ENCODE measurements at places on chromosomes 7 and 10.

GRCh38 chr10:77349226-77349625, 288.4 kb downstream of the KCNMA1 start:
- no peak for DNase-seq

GRCh38 chr10:43931308-43931930, 282.7 kb upstream of the ZNF32 start:
- DNase-seq: no peak

- DNase-seq: no peak
These were observed 6.8 kb upstream of the NAT16 start for GRCh38 chr7:101186844-101187428.

DNA sequence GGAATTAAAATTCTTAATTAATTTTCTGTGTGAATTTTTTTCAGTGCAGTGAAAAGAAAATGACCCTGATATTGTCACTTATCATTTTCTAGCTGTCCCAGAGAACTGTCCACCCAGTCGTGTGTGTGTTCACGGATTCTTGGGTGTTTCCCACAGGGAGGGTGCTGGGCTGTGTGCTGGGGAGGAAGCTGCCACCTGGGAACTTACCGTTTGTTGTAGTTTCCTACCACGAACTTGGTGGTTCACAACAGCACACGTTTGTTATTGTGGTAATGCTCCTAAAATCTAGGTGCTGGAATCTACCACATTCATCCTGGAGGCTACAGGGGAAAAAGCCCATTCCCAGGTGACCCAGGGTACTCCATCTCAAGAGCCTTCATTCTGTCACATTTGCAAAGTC, 276.1 kb downstream of the GLRX3 start:
- DNase-seq: no peak

- DNase-seq: no peak
These were observed 158.5 kb downstream of the DKK1 start for GRCh38 chr10:52472406-52473146.

GRCh38 chr10:5710859-5711258, 26.2 kb downstream of the TASOR2 start:
- DNase-seq: no peak

DNA sequence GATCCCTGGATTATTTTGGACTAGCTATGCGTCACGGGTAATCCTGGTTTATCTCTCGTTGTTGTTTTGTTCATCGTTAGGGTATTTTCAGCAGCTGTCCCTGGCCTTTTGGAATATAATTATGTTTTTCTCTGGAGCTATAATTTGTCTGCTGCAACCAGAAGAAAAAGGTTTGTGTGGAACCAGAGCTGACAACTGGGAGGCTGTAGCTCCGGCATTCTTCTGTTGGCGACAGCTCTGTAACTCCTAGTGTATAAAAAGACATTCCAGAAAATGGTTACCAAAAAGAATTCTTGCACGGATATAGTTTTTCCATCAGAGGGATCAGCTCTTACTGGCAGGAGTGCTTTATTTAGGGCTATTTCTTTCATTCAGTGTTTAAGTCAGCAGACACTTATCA, 130.9 kb upstream of the PRR15 start:
- no peak for DNase-seq

DNA sequence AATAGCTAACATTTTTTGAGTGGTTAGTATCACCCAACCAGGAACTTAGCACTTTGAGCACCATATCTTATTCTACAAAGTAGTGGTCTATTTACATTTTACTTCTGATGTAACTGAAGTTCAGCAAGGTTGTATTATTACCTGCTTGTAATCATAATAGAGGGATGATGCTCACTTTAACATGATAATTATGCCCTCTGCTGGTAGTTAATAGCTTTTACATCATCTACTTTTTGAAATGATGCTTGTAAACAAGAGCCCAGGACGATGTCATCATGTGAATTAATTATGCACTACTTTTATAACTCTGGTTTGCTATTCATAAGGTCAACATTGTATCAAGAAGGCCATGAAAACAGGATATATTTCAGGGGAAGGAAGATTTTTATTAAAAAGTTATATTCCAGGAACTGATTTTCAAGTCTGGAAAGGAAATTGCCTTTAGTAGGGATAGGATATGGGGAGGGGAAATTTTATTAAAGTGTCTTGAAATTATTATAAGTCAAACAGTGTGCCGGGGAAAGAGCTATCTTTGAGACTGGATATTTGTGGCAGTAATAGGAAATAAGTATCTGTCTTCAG, 80.3 kb upstream of the SCIN start:
- no peak for DNase-seq

DNA sequence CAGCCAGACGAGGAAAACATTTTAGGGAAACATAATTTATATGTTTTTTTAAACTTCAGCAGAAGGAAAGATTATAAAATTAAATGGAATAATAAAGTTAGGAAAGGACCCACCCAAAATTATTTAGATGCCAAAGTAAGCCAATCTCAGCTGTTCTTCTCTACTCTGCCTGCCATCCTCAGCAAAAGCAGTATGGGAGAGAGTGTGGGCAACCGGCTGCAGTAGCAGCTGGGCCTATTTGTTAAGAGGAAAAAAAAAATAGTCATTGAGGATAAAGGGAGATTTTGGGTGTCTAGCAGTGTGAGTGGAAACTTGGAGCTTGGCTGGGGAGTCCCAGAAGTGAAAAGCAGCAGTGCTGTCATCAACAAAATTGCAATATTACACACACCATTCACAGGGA, 15.4 kb downstream of the SEMA3E start:
- DNase-seq: no peak

DNA sequence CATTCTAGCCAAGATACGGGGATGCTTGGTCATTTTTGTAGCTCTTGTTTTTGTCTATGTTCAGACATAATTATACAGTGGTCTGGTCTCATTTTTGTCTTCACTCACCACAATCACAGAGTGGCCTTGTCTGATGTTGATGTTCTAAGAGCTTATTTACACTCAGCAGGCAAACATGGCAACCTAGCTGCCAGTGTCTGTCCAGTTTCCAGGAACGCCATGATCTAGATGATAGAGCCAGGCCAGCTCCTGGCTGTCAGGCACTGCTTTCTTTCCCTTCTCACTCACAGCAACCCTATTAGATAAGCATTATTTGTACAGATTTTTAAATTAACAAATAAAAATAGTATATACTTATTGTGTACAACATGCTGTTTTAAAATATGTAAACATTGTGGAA, 98.6 kb upstream of the PHF14 start:
- DNase-seq: no peak

DNA sequence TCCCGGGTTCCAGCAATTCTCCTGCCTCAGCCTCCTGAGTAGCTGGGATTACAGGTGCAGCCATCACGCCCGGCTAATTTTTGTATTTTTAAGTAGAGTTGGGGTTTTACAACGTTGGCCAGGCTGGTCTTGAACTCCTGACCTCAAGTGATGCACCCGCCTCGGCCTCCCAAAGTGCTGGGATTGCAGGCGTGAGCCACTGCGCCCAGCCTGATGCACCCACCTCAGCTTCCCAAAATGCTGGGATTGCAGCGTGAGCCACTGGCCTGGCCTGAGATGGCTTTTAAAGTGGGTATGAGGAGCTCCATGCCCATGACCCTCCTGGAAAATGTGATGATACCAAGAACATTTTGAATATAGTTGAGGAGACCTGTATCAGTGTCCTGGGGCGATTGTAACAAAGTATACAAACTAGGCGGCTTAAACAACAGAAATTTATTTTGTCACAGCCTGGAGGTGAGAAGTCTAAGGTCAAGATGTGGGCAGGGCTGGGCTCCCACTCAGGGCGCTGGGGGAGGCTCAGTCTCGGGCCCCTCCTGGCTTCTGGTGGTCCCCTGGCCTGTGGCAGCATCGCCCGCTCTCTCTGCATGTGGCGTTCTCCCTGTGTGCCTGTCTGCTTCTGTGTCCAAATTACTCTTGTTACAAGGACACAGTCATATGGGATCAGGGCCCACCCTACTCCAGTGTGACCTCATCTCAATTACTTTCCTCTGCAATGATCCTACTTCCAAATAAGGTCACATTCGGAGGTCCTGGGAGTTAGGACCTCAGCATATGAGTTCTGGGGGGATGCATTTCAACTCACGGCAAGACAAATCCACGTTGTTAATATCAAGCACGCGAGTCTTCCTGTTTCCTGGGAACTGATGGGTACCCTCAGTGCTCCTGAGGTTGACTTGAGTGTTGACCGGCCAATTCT, 108.8 kb downstream of the ACTR3B start:
- DNase-seq: no peak

DNA sequence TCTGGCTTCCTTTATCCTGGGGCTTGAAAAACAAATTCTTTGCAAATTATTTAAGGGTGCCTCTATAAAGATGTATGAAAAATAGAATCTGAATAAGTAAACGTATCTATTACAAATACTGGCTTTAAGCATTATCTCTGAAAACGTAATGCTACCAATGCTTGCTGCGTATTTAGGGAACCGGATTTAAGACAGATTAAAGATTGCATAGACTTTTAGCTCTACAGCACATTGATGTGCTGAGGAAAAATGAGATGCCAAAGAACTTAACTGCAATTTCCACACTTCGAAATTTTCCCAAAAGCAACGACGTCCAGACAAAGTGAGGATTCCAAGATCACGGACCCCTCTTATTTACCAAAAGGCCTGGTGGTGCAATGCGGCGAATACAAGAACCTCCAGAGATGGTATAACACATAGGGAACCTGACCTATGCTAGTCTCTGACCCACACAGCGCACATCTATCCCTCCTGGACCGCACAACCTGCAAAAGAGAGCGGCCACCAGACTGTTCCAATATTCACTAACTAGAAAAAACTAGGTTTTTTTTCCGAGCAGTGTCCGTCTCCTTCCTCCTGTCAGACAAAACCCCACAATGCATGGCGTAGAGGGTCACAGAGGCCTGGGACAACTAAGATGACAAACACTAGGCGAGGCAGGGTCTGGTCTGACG, 34.3 kb upstream of the PHF14 start:
- no peak for DNase-seq

- DNase-seq: no peak
These were observed 169.4 kb downstream of the TEX36 start for GRCh38 chr10:125513429-125514182.

- no peak for DNase-seq
These were observed 660 bp downstream of the SUV39H2 start for GRCh38 chr10:14879124-14879927.

DNA sequence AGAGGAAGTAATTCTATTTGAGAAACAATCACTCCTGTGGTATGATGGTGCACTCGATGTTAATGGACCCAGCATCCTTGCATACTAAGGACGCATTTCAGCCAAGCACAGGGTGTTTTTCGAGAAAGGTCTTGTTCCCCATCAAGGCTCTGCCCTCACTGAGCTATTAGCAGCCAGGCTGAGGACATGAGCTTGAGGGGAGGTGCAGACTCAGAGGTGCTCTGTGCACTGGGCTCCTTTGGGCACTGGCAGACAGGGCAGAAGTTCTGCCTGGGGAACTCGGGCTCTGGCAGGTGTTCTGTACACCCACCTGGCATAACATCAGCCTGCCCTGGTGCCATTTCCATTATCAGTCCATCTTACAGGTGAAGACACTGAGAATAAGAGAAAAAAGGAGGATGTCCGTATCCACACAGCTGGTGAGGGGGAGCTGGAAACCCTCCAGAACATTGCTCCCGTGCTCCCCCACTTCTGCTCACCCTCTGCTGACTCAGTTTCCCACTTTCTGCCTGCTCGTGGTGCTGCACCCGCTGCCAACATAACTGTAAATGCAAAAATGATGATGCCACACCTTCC, 92.7 kb upstream of the RET start:
- DNase-seq: no peak

GRCh38 chr7:152366662-152367061, 69.1 kb downstream of the KMT2C start:
- no peak for DNase-seq

Measured in stimulated activated CD8-positive, alpha-beta memory T cell treated with anti-CD3 and anti-CD28 coated beads, Interleukin-15, amount 100 ng/mL, for 1 hour (primary cell).